Karpas-422 (cell line): ENCODE measurements at places on chromosomes 3 and 15.

- DNase-seq = no peak
Observed at GRCh38 chr3:124903896-124904834, 17.0 kb upstream of the ITGB5 start.

- no peak for DNase-seq
Observed at GRCh38 chr15:25846377-25846776, 16.8 kb downstream of the ATP10A start.

- DNase-seq = no peak
Observed at GRCh38 chr3:151900884-151901643, 27.6 kb downstream of the SUCNR1 start.

- no peak for DNase-seq
Observed at GRCh38 chr3:194852831-194853508, 167.3 kb downstream of the FAM43A start.

- no peak for DNase-seq
Observed at GRCh38 chr15:60970246-60971170, 258.6 kb downstream of the RORA start.

- no peak for DNase-seq
Observed at GRCh38 chr3:151962912-151963311, 89.5 kb downstream of the SUCNR1 start.

- no peak for DNase-seq
Observed at GRCh38 chr3:30102356-30102755, 504.0 kb upstream of the TGFBR2 start.

DNA sequence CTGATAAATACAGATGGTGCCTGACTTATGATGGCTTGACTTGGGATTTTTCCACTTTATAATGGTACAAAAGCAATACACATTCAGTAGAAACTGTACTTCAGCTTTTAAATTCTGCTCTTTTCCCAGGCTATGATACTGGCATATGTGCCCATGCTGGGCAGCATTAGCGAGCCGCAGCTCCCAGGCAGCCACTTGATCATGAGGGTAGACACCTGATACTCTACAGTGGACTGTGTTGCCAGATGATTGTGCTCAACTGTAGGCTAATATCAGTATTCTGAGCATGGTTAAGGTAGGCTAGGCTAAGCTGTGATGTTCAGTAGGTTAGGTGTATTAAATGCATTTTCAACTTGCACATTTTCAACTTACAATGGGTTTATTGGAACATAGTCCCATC is 17.7 kb upstream of the FEM1B start:
- DNase-seq = no peak

DNA sequence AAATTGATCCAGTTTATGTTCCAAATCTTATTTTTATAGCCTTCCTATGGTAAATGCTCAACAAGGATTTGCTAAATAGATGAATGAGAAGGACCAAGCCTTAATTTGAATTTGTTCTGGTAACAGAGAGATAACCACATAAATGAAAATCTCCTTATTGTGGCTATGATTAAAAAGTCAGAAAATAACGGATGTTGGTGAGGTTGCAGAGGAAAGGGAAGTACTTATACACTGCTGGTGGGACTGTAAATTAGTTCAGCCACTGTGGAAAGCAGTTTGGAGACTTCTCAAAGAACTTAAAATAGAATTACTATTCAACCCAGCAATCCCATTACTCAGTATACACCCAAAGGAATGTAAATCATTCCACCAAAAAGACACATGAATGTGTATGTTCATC is 26.2 kb downstream of the AAGAB start:
- no peak for DNase-seq

DNA sequence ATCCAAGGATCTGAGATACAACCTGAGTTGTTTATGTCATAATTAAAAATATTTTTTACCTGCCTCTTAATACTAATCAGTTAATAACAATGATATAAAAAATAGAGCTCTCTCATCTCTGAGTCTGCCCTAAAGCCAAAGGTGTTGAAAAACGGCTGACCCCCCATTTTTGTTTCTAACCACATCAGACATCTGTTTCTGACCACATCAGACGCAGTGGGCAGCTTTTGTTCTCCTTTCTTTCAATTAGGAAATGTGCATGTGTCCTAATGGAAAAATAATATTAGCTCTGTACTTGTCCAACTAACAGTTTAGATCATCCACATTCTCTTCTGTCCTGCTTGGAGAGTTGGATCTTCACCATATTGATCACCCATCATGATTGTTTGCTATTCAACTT is 144.6 kb downstream of the SHOX2 start:
- DNase-seq = no peak

GRCh38 chr3:114884213-114884923 is 262.7 kb downstream of the ZBTB20 start:
- DNase-seq = no peak

- DNase-seq = no peak
Observed at GRCh38 chr15:45522328-45523165, at the start of gene SLC30A4. TSS of gene SLC30A4 (minus strand) at chr15:45522755. CDS start at chr15:45522354, 401 bp downstream.

- no peak for DNase-seq
Observed at GRCh38 chr15:71109905-71110304, 5.4 kb upstream of the THSD4 start.

GRCh38 chr3:49030321-49030720 is 1.1 kb upstream of the IMPDH2 start:
- no peak for DNase-seq

DNA sequence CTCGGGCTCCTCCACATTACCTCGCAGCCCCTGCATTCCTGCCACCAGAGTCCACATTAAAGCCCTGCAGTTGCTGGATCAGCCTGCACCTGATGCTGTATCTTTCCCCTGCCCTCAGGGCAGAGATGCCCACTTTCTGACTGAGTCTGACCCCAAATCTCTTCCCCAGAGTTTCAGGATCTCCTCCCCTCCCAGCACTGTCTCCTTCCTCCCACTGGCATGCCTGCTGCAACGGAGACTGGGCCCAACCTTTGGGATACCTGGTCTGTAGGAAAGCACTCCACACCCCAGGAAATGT is 20.6 kb upstream of the GP9 start:
- DNase-seq = no peak
